ENCODE measurements at places on chromosomes 3 and 15.

GRCh38 chr3:184658223-184658928, 53.5 kb downstream of the MAGEF1 start:
- no peak for DNase-seq

GRCh38 chr3:24510030-24510648, 15.5 kb upstream of the THRB start:
- DNase-seq, result no peak

- no peak for DNase-seq
Observed at GRCh38 chr3:17494117-17494809, 248.2 kb downstream of the TBC1D5 start.

- no peak for DNase-seq
Observed at GRCh38 chr3:135349254-135349948, 554.3 kb downstream of the EPHB1 start.

- DNase-seq, result no peak
Observed at GRCh38 chr3:163261618-163262017, 1765.0 kb downstream of the OTOL1 start.

DNA sequence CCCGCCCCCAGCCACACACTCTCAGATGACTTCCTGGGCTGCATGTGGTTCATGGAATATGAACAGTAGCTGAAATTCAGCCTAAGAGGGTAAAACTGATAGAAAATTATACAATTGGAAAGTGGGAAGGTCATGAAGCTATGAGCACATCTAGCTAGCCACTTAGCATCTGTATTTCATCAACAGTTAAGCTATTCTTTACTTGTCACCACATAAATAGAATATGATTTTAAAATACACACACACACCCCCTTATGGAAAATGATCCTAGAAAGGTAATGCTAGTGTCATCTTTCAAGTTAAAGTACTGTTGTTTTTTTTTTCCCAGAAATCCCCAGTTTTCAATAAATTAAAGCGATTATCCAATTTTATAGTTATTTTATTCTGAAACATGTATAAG, 3.6 kb downstream of the MAP4 start:
- DNase-seq, result no peak

DNA sequence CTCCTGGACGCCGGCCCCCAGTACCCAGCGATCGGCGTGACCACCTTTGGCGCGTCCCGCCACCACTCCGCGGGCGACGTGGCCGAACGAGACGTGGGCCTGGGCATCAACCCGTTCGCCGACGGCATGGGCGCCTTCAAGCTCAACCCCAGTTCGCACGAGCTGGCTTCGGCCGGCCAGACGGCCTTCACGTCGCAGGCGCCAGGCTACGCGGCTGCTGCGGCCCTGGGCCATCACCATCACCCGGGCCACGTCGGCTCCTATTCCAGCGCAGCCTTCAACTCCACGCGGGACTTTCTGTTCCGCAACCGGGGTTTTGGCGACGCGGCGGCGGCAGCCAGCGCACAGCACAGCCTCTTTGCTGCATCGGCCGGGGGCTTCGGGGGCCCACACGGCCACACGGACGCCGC, 956 bp downstream of the ZIC1 start:
- DNase-seq, result no peak

DNA sequence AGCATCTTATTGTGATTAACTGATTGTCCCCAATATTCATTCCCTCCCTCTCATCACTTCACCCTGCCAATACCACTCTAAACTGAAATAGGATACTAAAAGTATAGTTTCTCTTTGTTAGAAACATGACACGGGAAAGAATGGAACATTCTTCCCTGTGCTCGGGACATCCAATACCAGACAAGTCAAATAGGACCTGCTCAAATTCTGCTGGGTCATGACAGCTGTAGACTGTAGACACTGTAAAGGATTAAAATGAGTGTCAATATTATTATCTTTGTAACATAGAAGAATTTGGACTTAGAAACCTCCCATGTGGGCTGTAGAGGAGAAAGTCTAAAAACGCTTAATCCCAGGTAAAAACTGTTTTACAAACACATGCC, 315.0 kb upstream of the NR2E3 start:
- no peak for DNase-seq

DNA sequence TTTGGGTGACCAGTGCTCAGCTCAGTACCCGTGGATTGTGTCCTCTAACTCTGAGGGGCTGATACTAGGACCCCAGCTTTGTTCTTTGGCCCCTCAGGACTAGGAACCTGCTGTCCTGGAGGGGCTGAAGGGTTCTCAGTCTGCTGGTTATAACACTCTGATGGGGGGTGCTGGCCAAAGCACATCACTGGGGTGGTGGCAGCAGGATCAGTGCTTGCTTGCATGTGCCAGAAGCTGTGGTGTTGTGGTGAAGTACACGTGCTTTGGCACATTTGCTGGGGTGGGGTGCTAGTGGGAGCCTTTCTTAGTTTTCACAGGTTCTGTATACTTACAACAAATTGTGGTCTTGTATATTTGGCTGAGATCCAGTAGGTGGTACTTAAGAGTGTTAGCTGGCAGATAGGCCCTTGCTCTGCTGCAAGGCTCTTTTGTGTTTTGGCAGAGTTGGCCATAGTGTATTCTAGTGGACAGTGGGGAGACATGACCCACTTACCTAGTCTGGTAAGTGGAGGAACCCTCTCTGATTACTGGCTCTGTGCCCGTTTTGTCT, 344.3 kb downstream of the EDEM1 start:
- DNase-seq, result no peak

- DNase-seq, result no peak
Observed at GRCh38 chr3:47261301-47261700, 21.3 kb downstream of the KIF9 start.

GRCh38 chr3:99023590-99024192, 122.2 kb upstream of the DCBLD2 start:
- DNase-seq, result no peak

DNA sequence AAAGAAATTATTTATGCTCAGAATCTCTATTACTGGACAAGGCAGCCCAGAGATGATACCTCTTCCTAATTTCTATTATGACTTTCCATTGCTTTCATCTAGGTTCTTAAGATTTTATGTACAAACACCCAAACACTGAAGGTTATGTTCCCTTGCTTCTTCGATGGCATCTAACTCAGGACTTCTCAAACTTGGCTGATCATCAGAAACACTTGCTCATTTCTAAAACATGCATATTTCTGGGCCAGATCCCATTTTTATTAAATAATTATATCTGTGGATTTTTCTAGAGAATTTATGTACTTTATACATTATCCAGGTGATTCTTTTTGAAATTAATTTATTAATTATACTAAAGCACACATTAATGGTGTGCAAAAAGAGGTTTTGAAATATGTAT, 482.4 kb upstream of the NR2F2 start:
- no peak for DNase-seq

DNA sequence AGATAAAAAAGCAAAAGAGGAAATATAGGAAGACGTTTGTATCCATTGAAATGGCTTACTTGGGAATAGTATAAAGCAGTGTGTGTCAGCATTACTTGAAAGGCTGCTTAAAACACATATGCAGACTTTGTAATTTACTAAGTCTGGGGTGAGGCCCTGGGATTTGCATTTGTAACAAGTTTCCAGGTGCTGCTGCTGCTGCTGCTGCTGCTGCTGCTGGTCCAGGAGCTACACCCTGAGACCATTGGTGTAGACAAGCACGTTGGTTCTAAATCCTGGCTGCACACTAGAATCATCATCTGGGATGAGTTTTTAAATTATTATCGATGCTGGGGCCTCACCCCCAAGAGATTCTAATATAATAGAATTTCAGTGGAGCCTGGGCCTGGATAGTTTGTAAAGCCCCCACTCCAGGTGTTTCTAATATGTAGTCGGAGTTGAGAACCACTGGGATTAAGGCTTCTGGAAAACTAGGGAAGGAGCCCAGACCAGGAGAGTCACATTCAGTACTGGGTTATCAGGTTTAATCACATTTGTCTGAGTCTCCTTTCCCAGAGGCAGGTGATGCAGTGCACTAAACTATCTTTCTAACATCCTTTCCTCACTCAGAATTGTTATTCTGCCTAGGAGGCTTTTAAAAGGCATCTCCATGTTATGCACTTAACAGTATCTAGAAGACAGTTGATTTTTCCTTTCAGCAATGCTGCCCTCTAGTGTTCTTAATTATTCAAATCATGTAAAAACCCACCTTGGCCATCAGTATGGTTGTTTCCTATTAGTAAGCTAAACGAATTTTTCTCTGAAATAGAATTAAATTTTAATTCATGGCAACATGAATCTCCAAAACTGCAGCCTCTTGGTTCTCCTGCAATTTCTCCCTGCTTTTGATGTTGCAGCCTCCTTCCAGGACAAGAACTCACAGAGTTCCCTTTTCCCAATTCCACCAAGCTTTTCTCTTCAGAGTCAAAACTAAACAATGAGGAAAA, 45.4 kb downstream of the SSR3 start:
- no peak for DNase-seq
